Temporal lobe (tissue), 4 donors: ENCODE measurements at places on chromosomes 5 and 9. TPM values are rescaled to one million over a fixed set of nuclear protein-coding genes. Genes with fewer than 3 reads are reported as not detected.

Gene NIPAL4
- not detected for total RNA-seq

Gene PDCD1LG2
- 0.25 TPM for total RNA-seq

Gene TLR4
- total RNA-seq, result 3.9 TPM

Gene AMBP
- not detected for total RNA-seq

Gene SNX2
- total RNA-seq, result 49.2 TPM

Gene SCGB3A2
- total RNA-seq, result not detected

Gene PCDHGC4
- total RNA-seq, result 87.3 TPM

Gene ATOSB
- 14.8 TPM for total RNA-seq

Gene IFNA13
- total RNA-seq, result not detected

Gene FGF18
- total RNA-seq, result under 0.01 TPM

Gene C5orf52
- total RNA-seq, result not detected

Gene MAT2B
- 28.8 TPM for total RNA-seq

Gene KLF4
- total RNA-seq, result 3.2 TPM

Gene CATSPER3
- total RNA-seq, result not detected

Gene FAF2
- total RNA-seq, result 24.6 TPM

Gene TTC39B
- 5.4 TPM for total RNA-seq

Gene SHISAL2B
- total RNA-seq, result 0.49 TPM

Gene PPWD1
- 51.4 TPM for total RNA-seq

Gene FBN2
- 8.1 TPM for total RNA-seq

Gene INSL6
- total RNA-seq, result not detected

Gene PCDHB2
- 9.3 TPM for total RNA-seq

Gene CHSY3
- 14.8 TPM for total RNA-seq

Gene GOLM1
- total RNA-seq, result 84.1 TPM

Gene INSL4
- not detected for total RNA-seq

Gene UCK1
- 16.0 TPM for total RNA-seq

Gene AIF1L
- total RNA-seq, result 14.0 TPM
